Foreskin melanocyte (primary cell): ENCODE measurements at places on chromosomes 3 and 15.

DNA sequence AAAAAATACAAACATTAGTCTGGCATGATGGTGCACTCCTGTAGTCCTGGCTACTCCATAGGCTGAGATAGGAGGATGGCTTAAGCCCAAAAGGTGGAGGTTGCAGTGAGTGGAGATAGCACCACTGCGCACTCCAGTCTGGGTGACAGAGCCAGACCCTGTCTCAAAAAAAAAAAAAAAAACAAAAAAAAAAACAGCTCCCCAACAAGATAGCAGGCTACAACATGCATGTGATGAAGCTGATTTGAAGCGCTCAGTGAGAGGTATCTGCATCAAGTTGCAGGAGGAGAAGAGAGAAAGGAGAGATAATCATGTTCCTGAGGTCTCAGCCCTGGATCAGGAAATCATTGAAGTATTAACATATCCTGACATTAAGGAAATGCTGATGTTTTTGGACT is 608 bp upstream of the PPCDC start:
- no peak for DNase-seq

GRCh38 chr3:193813501-193813830 is 220.5 kb downstream of the OPA1 start:
- DNase-seq, result no peak

DNA sequence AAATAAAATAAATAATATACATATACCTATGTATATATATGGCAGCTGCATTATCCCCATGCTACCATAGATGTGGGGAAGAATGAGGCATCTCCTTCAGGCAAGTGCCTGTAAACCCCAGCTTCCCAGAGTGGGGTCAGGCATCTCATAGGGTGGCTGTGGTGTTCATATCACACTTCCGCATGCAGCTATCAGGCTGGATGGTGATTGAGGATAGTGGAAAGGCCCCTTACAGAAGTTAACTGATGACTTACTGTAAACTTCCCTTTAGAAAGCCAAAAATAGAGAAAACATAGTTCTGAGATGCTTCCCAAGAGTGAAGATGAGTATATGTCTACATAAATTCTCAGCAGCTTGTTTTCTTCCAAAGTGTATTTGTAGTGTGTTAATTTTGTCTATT is 3.5 kb upstream of the PP2D1 start:
- DNase-seq, result no peak

DNA sequence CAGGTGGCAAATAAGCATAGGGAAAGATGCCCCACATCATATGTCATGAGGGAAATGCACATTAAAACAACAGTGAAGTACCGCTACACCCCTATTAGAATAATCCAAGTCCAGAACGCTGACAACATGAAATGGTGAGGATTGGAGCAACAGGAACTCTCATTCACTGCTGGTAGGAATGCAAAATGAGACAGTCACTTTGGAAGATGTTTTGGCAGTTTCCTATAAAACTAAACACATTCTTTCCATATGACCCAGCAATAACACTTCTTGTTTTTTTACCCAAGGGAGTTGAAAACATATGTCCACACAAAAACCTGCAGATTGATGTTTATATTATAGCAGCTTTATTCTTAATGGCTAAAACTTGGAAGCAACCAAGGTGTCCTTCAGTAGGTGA is 116.4 kb upstream of the TOPAZ1 start:
- no peak for DNase-seq

GRCh38 chr15:48414015-48414414 is 82.8 kb downstream of the DUT start:
- DNase-seq, result no peak

- no peak for DNase-seq
These were observed 44.2 kb upstream of the IGDCC4 start for GRCh38 chr15:65466901-65467300.

GRCh38 chr3:30258426-30259392 is 347.7 kb upstream of the TGFBR2 start:
- DNase-seq, result no peak

DNA sequence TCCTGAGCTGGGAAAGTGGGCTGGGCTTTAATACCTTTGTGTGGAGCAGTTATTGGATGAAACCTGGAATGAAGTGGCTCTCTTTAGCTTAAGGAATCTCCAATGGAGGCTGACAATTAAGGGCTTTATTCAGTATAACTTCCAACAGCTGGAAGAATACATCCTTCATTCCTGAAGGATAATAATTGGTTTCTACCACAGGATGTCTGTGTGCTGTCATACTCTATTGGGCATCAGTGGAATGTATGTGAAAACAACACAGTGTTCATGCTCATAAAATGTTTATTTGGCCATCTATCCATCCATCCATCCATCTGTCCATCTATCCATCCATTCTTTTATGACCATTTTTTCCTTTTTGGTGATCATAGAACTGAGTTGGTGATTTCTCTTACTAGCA is 220.7 kb upstream of the GAP43 start:
- peak; percentile 30 for DNase-seq

GRCh38 chr3:37521429-37521828 is 340.3 kb upstream of the CTDSPL start:
- DNase-seq, result no peak

DNA sequence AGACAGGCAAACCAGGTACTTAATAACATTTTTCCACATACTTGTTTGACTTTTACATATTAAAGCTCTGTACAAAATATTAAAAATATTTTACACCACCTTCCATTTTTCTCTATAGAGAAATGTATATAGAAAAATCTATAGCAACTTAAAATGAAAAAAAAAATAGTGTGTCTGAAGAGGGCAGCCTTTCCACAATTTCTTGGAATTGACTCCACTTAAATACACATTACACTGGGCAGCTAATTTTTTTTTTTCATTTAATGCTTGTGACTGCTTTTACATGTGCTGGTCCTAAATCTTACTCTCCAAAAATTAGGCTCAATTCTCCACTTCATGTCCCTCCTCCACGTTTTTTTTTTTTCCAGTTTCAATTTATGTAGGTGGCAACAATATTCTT is 427.0 kb upstream of the RBMS3 start:
- no peak for DNase-seq

GRCh38 chr15:61682891-61683735 is 377.1 kb downstream of the VPS13C start:
- DNase-seq, result no peak

DNA sequence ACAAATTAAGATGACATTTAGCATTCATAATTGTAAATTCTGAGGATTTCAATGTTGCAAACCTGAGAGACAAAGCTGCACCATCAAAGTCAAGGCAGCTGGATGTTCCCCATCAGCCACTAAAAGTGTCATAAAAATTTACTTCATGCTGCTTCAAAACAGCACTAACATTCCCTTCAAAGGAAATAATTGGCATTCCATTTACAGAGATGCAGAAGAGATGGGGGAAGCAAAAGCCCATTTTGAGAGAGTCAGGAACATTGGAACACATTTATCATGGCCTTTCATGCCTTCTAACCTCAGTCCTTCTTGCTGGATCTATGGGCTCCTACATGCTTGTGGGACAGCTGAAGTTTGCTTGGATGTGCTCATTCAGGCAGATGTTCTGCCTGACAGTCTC is 6.4 kb upstream of the TMEM158 start:
- no peak for DNase-seq

GRCh38 chr15:40471808-40472150 is 995 bp downstream of the CHST14 start:
- DNase-seq, result no peak

DNA sequence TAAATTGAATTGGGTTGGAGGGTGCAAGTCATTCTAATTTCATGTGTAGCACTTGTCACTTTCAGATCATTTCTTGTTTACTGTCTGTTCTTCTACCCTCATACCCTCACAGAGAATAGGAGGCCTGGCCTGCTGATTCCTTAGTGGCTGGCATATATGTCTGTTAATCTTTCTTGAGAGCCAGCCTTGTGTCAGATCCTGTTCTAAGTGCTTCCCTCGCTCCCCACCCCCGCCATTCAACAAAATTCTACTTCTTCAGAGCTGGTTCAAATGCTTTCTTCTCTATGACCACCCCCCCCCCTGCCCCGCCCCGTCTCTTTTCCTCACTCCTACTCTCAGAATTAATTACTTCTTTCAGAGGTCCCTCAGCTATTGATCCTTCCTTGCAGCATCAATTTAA is 1.5 kb upstream of the U2SURP start:
- DNase-seq, result peak; percentile 20

DNA sequence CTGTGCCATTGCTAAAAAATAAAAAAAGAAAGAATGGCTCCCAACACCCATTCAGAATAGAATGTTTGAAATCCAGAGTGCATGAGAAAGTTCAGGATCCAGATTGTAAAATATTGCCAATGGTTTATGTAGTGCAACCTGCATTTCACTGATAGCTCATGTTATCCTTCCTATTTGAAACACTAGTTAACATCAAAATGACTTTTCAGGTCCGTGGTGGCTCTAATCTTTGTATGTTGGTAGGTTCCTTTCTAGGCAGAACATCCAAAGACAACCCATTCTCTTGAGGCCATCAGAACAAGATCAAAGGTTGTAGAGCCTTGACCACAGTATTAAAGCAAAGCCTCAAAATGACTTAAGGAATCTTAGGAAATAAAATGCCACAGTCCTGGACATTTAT is 51.0 kb downstream of the PLCL2 start:
- no peak for DNase-seq

GRCh38 chr3:108722724-108723123 is 34.5 kb downstream of the RETNLB start:
- DNase-seq, result no peak

- DNase-seq, result no peak
These were observed 128.6 kb upstream of the CBLB start for GRCh38 chr3:105997466-105997799.

- no peak for DNase-seq
These were observed 154.1 kb downstream of the ADAMTS17 start for GRCh38 chr15:100187677-100188076.

DNA sequence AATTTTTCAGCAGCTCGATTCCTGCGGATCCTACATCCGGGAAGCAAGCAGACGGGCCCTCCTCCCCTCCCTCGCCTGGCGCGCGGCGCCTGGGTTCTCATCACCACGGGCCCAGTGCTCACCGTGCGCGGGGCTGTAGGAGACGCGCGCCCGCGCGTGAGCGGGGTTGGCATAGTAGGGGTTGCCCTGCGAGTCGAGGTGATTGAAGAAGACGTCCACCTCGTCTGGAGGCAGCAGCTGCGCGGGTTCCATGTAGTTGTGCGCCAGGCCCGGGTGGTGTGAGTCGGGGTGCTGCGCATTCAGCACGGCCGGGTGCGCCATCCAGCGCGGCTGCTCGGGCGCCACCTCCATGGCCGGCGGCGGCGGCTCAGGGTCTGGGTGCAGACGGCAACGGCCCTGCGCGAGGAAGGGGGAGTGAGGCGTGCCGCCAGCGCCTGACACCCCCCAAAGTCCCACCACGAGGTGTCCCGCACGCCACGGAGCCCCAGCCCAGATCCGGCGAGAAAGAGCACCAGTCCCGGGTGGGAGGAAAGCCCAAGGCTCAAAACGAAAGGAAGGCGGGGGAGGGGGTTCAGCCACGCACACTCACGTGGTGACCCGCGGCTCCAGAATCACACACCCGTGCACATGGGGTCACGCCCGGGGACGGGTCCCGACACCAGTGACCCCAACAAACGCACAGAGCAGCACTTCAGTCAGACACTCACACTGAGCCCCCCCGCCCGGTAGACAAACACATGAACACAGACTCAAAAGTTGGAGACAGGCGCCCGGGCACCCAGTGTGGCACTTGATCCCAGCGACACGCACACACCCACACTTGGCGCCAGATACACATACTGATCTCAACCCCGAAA is 6.1 kb downstream of the GATA2 start:
- DNase-seq, result no peak

DNA sequence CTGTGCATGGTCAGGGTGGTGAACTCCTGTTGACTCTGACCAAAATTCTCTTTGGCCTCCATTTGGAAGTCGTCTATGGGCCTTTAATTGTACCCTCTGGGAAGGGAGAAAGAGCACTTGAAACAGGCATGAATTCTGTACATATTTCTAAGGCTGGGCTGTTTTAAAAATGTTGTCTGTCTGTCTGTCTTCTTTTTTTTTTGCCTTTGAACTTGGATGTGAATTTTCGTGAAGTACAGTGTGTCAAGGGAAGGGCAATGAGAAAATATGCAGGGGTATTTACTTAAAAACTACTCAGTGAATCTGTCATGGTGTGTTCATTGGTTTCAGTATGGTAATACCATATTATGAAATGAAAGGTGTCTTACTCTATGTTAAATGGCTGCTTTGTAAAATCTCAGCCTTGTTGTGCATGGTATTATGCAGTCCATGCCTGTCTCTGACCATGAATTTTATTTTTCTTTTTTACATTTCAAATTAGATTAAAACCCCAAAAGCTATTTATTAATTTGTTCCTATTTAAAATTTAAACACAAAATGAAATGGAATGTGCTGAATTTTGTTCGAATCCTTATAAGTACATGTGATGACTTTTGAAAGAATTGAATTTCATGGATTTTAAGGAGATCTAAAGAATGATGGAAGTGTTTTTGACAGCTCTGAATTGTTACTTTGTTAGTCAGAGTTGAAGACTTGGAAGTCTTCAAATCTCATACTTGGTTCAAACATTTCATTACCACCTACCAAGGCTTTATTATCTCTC is 51.1 kb downstream of the RARB start:
- no peak for DNase-seq

- DNase-seq, result no peak
These were observed 954 bp downstream of the CLDN11 start for GRCh38 chr3:170419557-170420087.

DNA sequence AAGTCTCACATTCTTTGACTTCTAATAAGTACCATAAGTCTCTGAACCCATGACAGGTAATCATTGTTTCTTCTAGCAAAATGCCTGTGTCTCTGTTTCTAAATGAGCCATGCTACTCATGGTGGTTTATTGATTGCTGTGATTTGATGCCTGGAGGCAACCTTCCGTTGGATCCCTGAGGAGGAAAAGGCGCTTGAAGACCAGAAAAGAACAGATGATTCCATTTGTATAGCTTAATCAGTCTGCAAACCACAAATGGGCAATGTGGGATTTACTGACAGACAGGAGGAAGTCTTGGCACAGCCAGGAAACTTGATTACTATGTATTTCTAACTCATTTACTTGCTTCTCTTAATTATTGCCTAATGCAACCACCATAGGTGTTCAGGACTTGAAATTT is 103.1 kb upstream of the MRPL3 start:
- no peak for DNase-seq
